NCI-H748 treated with DMSO at 0.1 percent for 48 hours (cell line): ENCODE measurements at places on chromosomes 6 and 20.

DNA sequence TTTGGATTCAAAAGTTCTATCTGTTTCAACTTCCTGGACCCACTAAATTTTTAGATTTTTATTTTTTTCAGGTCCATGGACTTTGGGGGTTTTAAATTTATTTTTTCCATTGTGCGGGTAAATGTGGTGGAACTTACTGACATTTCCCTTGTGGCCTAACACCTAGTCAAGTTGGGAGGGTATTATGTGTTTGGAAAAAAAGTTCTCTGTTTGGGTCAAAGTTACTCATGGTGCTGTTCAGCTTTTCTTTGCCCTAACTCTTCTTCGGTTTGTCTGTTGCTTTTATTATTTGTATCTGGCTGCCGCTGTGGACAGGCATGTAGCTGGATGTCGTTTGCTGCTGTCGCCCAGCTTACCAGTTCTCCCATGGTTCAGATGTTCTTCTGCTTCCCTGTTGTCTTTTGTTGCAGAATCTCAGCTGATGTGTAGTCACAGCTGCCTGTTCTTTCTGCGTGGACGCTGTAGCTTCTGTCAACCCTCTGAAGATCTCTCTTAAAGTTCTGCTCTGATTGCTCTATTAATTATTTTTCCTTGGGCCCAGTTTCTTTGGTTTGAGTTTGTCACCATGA lies 7.9 kb downstream of the IGF2R start:
- DNase-seq = no peak

- no peak for DNase-seq
Measured at GRCh38 chr6:139019722-139020121, 8.8 kb upstream of the ABRACL start.

DNA sequence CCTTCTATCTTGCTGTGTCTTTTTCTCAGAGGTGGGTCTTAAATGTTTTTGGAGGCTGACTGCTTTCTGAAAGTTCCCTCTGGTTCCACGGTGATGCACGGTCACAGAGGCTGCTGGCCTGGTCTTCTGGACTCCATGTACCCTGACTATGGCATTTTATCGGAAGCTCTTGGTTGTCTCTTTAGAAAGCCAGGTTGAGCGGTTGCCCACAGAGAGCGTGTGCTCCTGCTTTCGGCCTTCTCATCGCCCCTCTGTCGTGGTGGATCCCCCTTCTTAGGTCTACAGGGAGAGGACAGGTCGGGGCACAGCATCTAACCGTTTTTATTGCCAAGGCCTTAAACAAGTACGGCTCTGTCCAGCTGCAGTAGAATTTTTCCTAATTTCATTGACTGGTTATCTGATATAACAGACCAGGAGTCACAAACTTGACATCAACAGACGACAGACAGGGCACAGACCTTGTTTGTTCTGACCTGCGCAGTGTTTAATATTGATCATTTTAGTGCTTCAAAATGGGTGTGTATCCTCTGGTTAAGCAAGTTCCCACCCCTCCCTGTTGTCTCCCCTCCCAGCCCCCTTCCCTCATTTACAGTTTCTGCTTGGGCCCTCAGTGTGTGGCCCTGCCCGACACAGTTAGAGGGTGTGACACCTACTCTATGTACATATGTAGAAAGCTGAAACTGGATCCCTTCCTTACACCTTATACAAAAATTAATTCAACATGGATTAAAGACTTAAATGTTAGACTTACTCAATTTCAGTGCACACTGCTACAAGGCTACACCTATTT lies 24.7 kb downstream of the SYTL3 start:
- DNase-seq = peak; percentile 10

DNA sequence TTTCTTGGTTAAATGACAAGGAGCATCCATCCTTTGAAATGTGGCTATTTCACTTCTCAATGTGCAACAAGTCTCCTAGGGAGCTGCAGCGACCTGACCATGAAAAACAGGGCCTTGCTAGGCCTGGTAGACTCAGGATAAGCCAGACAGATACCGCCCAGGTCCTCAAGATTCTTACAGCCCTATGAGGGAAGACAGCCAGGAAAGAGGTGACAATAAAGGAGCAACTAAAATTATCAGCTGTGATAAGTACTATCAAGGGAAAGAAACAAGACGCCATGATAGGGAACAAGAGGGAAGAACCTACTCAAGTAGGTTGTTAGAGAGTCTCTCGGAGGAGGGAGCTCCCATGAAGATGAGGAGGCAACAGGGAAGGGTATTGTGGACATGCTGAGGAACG lies 51.4 kb upstream of the EMILIN3 start:
- DNase-seq = no peak

GRCh38 chr20:59403261-59403961 lies 103.0 kb downstream of the EDN3 start:
- no peak for DNase-seq
